ENCODE measurements at places on chromosomes 4 and X.

GRCh38 chr4:1370321-1371124, 23.5 kb downstream of the UVSSA start:
- DNase-seq = no peak

DNA sequence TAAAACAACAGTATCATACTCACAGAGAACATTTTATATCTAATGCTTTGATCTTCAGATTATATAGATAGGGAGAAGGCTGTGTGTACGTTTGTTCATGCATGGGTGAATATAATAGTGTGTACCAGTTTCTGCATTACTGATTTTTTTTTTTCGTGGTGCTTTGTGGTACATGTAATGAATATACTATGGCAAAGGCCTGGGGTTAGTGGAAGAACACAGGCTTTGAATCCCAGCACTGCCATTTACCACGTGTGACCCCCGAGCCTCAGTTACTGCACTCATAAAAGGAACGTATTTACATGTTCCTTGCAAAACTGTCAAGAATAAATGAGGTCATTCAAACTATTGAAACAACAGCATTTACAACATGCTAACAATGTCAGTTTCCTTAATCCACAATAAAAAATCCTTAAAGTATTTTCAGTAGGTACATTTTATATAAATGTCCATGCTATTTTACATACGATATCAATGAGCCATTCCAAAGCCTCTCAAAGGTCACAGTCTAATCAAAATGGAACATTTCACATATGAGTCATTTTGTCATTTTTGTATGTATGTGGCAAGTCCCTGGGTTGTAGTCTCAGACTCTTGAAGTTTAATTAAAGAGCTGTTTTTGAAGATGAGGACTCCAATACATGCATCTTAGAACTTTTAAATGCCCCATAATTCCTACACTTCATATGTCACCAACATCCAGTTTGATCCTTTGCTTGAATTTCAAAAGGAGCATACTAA, 242.8 kb downstream of the PPP3CA start:
- DNase-seq = no peak

DNA sequence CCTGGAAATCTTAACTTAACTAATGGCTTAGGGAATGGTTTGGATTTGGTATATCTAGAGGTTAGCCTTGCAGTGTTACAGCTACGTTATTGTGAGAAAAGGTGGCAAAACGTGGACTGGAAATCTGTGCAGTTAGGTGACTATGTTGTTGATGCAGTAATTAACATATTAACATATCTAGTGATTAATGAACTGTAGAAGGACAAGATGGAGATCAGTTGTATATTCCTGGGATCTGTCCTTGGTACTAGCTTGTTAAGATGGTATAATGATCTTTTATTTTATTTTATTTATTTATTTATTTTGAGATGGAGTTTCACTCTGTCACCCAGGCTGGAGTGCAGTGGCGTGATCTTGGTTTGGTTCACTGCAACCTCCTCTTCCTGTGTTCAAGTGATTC, 36.9 kb downstream of the GPAT3 start:
- DNase-seq = no peak

- DNase-seq = no peak
Observed at GRCh38 chrX:16018291-16018690, 105.1 kb upstream of the GRPR start.

GRCh38 chr4:2829933-2830451, 13.7 kb upstream of the ADD1 start:
- DNase-seq = no peak

- no peak for DNase-seq
Observed at GRCh38 chr4:2731907-2732317, 24.2 kb downstream of the TNIP2 start.

- DNase-seq = no peak
Observed at GRCh38 chr4:159191989-159192388, 89.1 kb downstream of the RAPGEF2 start.

DNA sequence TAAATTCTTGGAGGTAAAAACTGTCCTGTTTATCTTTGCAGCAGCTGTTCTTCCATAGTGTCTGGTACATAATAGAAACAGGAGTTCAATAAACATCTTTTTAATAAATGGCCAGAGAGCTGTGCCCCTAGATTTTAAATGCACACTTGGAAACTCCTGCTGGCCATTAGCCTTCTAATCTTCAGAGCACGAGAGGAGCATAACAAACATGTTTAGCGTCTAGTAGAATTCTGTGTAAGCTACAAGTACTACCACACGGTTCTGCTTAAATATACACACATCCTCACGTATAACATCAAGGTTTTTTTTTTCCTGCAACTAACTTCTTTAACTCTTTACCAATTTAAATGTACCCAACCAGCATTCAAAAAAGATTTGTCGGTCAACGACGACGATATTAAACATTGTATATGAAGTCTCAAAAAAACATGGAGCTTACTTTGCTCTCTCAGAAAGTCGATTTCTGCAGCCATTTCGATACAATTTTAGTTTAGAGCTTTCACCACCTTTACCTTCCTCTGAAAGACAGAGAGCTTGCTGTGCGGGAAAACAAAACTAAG, 628 bp downstream of the SCLT1 start:
- DNase-seq = no peak

DNA sequence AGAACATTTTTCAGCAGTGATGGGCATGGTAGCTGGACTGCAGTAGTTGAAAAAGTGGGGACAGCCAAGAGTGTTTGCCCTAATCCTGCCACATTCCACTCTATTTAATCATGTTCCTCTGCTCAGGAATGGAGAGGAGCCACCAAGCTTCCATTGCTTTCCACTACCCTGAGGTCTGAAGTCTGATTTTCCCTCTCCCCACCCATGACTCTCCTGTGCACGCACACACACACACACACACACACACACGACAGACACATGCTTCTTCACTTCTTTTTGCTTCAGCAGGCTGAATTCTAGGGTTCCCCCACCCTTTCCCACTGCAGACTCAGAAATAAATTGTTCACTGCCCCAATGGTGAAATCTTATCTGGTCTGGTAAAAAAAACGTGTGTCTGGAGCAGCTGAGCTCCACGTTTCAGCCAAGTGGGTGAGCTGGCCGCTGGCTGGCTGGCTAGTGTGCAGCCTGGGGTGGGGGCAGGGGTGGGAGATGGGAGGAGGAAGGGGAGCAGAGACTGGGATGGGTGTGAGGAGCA, 142.7 kb upstream of the NALF2 start:
- no peak for DNase-seq

GRCh38 chr4:155539746-155540145, 126.9 kb upstream of the GUCY1A1 start:
- no peak for DNase-seq

DNA sequence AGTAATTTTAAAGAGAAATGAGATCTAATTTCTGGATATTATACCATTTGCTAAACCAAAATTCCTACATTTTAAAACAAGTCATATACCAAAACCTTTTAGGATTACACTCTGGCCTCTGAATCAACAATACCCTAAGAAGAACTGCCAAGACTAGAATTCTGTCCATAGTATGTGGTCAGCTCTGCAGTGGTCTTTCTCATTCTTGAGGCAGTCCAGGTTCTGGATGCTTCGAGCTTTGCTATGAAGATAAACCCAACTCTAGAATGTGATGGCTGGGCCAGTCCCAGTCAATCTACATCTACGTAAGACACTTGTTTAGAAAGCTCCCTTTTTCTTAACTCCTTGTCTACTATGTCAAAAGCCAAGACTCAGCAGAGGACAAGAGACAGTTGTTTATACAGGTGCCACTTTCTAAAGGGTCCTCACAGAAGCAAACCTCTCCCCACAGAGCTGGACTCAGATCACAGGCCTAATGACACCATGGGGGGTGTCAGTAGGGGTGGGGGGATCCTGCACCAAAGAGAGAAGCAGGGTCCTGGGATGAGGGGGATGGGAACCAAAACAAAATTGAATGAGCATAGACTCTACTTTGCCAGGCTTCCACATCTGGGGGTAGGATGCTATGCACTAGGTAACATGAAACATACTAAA, 63.2 kb downstream of the SH3RF1 start:
- no peak for DNase-seq

DNA sequence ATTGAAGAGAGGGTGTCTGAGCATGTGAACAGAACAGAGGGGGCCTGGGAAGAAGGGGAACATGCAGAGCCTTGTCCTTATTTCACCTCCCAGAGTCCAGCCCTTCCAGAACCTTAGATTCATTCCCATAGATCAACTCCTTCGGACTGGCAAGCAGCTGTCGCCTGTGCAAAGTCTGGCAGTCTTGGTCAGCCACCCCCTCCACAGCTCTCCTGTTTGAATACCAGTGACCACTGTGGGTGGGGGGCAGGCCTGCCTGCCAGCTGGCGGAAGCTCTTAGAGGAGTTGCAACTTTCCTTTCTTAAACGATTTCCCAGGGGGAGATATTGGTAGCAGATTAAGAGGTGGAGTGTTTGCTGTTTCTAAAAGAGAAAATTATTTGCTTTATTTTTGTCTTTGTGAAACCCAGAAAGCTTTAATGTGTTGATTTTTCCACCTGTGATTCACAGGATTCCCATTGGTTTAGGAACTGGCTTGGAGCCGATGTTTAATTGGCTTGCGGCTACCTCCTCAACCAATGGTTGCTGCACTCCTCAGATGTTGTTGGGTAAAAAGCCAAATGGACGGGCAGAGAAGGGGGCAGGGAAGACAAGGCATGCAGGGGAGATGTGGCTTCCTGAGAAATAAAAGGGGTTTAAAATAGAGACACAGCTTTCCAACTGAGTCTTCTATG, 62.2 kb upstream of the PRPS1 start:
- no peak for DNase-seq

- DNase-seq = no peak
Observed at GRCh38 chrX:137428766-137429591, 136.9 kb upstream of the ZIC3 start.

DNA sequence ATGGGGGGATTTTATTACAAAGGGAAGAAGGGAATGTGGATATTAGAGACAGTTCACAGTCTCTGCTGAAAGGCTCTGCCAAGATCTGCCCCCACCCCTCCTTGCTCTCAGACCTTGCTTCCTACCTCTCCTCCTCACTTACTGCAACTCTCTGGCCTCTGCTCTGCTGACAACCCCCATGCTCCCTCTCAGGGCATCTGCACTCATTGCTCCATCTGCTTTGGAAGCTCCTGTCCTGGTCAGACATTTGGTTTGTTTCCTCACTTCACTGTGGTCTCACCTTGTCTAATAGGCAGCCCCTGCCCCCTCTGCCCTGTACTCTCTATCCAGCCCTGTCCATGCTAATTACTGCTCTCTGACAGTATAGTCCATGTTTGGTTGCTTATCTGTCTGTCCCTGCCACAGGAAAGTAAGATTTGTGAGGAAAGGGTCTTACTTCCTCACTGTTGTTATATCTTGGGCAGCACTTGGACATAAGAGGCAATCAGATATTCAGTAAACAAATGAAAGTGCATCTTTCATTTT, 189.3 kb downstream of the PTTG2 start:
- DNase-seq = no peak

- DNase-seq = no peak
Observed at GRCh38 chrX:153463031-153463430, 7.3 kb downstream of the HAUS7 start.

DNA sequence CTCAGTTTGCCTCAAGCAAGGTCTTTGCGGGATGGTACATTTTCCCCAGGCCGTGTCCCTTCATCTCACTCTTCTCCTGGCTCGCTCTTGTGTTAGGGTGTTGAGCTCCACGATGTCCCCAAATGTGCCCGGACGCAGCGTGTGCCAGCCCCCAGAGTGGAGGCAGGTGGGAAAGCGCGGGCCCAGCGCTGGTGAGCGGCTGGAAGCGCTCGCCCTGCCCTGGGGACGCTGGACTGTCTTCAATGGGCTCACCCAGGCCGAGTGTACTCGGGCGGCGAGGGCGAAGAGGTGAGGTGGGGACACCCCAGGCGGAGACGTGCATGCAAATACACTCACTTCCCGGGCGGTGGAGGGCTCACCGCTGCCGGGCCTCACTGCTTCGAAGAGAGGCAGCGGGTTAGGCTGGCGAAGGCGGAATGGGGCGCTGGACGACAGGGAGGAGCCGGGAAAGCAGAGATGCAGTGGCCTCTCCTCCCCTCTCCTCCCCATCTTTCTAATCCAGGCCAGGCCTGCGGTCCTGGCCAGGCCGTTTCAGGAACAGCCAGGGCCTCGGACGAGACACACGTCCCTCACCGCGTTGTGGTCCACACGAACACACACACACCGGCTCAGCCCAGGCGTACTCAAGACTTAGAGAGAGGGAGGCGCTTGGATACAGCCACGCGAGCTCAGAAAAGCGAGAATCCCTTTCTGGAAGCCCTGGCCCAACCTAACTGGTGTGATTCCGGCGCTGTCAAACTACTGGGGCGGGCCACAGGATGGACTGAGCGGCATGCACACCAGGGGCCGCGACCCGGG, 2.2 kb downstream of the NKX6-1 start:
- no peak for DNase-seq

GRCh38 chr4:155241225-155241624, 32.8 kb downstream of the NPY2R start:
- DNase-seq = no peak

GRCh38 chr4:184616633-184617551, 32.4 kb downstream of the CASP3 start:
- DNase-seq = no peak

DNA sequence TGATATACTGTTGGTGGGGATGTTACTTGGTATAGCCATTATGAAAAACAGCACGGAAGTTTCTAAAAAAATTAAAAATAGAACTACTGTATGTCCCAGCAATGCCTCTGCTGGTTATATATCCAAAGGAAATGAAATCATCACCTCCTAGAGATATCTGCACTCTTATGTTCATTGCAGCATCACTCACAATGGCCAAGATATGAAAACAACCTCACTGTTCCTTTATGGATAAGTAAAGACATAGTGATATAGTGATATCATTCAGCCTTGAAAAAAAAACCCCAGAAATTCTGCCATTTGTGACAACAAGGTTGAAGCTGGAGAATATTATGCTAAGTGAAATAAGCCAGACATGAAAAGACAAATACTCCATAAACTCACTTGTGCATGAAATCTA, 543.8 kb upstream of the SLIT2 start:
- DNase-seq = no peak

Data from NCI-H187 (cell line).